ENCODE measurements at places on chromosomes 12 and 14.

GRCh38 chr12:38932320-38932719 is 26.9 kb upstream of the CPNE8 start:
- no peak for DNase-seq

GRCh38 chr14:31476131-31476866 is 11.5 kb downstream of the GPR33 start:
- no peak for DNase-seq

GRCh38 chr14:87407344-87407743 is 585.6 kb downstream of the GALC start:
- no peak for DNase-seq

DNA sequence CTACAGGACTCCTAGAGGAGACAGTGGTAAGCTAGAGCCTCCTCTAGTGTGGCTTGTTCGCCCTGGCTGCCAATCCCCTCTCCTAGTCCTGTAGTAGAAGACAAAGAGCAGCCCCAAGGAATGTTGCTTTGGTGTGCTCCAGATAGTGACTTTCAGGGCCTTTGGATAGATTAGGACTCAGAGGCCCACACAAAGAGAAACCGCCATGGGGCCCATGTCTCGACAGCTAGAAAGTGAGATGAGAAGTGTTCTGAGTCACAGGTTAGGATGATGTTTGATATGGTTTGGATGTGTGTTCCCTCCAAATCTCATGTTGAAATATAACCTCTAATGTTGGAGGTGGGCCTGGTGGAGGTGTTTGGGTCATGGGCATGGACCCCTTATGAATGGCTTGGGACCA is 51.8 kb upstream of the JDP2 start:
- no peak for DNase-seq

DNA sequence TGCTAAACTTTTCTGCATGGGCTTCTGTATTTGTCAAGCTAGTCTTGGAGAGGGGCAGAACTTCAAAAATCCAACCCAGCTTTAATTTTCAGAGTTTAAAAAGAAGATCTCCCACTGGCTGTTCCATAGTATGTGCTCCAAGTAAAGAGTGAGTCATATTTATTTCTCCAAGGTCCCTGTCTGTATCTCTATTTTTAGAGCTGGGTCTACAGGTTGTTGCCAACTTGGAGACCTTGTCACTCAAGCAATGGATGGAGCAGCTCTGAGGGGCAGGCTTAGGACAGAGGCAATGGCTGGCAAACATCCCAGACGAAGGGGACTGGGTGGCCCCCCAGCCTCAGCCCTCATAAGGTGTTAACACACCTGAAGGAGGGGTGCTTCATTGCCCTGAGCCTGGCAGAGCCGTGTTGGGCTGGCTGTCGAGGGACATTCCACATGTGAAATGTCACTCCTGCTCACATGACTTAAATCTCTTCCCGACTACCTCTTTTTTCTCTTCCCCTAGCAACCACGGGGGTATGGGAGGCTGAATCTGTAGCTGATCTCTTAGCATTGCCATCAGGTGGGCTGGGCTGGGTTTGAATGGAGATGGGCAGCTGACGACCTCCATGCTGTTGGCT is 103.1 kb downstream of the SMOC1 start:
- DNase-seq: no peak

GRCh38 chr12:116257215-116257614 is 20.3 kb downstream of the MED13L start:
- DNase-seq: no peak

- DNase-seq: no peak
Observed at GRCh38 chr12:107503887-107504885, 181.4 kb upstream of the PWP1 start.

DNA sequence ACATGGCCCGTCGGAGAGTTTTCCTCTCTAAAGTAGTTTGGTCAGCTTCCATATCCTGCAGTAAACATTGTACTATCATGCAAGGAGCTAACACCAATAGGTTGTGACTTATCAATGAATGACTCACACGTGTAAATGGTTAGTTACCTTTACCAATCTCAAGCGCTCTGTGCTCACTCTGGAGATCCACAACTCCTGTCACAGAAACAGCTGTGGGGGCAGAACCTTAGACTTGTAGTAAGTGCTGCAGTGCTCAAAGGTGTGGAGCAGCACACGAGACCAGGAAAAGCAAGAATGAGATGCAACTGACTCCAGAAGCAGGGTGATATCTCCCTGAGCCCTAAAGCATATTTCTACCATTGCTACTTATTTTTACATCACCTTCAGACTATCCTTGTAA is 73.7 kb upstream of the KCNJ8 start:
- no peak for DNase-seq

DNA sequence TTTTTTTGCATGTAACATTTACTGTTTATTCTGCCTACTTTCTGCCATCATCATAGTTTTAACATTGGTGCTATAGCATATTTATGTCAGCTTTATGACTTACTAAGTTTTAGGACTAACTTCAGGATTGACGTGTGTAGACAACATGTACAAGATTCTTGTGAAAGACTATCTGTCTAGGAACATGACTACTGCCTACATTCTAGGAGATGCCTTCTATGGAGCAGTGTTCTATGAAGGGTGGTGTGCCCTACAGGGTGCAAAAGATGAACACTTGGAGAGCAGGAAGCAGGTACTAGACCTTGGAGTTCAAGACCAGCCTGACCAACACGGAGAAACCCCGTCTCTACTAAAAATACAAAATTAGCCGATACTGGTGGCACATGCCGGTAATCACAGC is 118.6 kb downstream of the FGD4 start:
- no peak for DNase-seq

DNA sequence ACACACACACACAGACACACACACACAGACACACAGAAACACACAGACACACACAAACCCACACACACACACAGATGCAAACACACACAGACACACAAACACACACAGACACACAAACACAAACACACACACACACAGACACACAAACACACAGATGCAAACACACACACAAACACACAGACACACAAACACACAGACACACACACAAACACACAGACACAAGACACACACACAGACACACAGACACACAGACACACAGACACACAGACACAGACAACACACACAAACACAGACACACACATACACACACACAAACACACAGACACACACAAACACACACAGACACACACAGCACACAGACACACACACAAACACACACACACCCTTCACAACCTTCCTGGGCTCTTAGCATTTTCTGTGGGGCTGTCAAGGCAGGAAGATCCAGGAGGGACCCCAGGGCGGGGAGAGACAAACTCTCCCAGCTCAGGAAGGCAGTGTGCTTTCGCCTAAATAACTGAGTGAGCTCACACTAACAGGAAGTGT is 24.2 kb upstream of the INF2 start:
- DNase-seq: no peak

DNA sequence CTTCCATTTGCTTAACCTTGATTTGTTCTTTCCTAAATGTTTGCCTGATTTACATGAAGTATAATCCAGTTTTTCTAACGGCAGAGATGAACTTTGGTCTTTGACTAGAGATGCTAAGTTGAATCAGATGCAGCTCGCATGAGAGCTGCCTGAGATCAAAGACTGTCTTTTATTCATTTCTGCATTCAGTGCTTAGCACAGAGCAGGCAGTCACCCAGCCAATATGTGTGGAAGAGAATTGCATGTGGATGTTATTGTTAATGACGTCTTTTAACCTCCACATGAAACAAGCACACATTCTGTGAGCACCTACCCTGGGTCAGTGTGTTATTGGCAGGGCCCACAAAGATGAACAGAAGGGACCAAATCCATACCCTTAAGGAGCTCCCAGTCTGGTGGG is 99.2 kb downstream of the SLC5A8 start:
- DNase-seq: no peak

DNA sequence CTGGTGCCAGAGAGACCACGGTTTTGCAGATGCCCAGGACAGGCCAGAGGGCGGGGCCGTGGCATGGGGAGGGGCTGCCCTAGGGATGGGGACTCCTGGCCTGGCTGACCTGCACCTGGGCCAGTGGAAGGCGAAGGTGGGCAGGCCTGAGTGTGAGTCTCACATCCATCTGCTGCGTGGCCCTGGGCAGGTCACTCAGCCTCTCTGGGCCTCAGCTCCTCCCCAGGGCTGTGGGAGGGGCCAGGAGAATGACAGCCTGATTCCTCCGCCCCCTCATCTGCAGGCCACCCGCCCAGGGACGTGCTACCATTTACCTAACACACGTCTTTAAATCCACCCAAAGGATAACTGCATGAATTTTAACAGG is 90.9 kb downstream of the GALNT9 start:
- DNase-seq: no peak

- DNase-seq: no peak
Observed at GRCh38 chr14:60650373-60650961, 1.2 kb upstream of the SIX1 start.

DNA sequence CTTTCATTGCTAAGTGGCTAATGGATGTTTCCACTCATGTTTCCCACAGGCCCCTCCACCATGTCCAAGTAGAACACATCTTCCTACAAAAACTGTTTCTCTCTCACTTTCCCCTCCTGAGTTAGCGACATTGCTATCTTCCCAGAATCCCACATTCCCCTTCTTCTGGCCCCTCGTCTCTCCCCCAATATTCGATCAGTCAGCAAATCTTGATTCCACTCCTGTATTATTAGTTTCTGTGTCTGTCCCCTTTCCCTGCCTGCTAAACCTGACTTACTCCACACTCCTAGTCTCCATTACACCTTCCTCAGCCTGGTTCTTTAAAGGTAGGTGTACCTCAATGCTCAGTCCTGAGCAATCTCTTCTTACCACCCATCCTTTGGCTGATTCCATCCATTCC is 19.3 kb upstream of the SAMD4A start:
- no peak for DNase-seq

- DNase-seq: no peak
Observed at GRCh38 chr12:117699118-117699517, 269.7 kb downstream of the KSR2 start.

GRCh38 chr12:26939953-26940352 is 1.7 kb downstream of the FGFR1OP2 start:
- DNase-seq: no peak

GRCh38 chr14:90567991-90568390 is 171.2 kb downstream of the CALM1 start:
- no peak for DNase-seq

DNA sequence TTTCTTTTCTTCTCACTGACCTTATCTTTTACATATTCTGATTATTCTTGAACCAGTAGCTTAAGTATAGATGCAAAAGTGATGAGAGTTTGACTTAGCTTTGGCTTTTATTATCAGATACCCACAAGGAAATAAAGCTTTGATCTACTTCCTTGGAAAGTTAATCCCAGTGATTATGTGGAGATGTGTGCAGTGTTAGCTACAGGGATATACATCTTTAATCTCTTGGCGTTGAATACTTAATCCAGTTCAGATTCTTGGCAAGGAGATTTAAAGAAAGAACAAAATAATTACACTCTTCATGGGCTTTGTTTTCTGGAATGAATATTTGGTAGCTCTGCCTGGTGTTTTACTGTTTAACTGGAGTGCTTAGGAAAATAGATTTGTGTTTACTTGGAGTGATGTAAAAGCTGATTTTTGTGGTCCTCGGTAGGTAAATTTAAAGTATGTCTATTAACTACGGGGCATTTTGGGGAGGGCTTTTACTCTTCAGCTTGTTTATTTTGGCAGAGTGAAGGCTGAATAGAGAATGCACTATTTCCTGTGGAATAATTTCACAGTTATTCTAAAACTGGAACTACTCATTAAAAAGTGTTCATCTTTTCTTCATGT is 150.1 kb upstream of the LRIG3 start:
- no peak for DNase-seq

DNA sequence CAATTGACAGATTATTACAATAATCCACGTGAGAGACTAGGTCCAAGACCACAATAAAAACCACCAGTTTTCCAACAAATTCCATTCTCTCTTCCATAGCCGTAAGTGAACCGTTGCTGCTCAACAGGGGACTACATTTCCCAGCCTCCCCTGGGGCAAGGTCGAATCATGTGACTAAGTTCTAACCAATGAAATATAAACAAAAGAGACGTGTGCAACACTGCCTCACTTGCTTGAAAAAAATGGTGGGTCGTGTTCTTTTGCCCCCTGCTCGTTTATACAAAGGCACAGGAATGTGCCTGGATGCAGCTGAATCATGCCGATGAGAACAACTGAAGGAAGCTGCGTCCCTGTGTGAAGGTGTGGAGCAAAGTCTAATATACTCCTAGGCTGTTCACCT is 51.1 kb downstream of the HSPB8 start:
- peak; percentile 16 for DNase-seq

GRCh38 chr14:76169776-76170175 is 18.1 kb downstream of the GPATCH2L start:
- no peak for DNase-seq

- DNase-seq: no peak
Observed at GRCh38 chr12:100402763-100403162, 45.9 kb downstream of the SLC17A8 start.

GRCh38 chr12:52372216-52373154 is 5.2 kb upstream of the KRT85 start:
- DNase-seq: peak; percentile 54

DNA sequence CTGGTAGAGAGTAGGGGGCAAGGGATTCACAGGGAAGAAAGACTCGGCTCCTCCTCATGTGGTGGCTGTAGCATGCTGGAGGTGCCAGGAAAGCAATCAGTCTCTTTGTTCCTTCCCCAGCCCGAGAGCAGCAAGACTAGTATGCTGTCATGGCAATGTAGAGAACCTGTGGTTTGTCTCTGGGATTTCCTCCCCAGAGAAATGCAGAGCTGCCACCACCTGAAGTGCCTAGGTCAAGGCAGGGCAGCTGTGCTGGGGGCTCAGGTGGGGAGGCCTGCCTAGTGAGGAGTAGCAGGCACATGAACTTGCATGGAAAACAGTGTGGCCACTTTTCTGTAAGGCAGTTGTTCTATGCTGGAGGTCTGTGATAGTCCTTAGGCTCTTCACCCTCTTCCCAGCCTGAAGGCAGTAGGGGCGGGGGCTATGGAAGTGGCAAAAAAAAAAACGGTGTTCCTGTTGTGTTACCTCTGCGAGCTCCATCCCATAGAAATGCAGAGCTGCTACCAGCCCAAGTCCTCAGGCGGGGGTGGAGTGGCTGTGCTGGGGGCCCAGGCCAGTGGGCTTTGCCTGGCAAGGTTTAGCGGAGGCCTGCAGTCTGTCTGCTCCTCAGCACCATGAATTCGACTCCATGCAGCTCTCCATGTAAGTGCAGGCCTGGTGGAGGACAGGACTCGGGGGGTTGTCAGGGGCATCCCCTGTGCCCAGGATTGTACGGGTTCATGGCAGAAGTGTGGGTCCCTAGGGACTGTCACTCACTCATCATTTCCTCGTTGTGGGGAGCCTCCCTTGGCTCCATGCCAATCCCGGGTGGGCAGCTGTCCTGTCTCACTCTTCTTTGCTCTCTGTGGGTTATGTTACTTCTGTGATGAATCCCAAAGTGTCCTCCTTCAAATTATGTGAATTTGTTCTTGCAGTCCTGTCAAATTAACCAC is 4.1 kb upstream of the CLEC4D start:
- no peak for DNase-seq

- DNase-seq: no peak
Observed at GRCh38 chr14:53002576-53002975, 51.7 kb upstream of the FERMT2 start.
